GM23338 (cell line): ENCODE measurements at places on chromosomes 13 and 19. TPM values are rescaled to one million over a fixed set of nuclear protein-coding genes. Genes with fewer than 3 reads are reported as not detected.
A peak's percentile ranks its signal among the peaks of the same experiment; 100 is the strongest.

The STAP2 gene
- total RNA-seq: 9.2 and 15.1 TPM in 2 replicates

The TMEM205 gene
- total RNA-seq: 223 and 293 TPM in 2 replicates

- DNase-seq: no peak
These were observed 50.7 kb downstream of the LHFPL6 start for GRCh38 chr13:39552246-39552645.

DNA sequence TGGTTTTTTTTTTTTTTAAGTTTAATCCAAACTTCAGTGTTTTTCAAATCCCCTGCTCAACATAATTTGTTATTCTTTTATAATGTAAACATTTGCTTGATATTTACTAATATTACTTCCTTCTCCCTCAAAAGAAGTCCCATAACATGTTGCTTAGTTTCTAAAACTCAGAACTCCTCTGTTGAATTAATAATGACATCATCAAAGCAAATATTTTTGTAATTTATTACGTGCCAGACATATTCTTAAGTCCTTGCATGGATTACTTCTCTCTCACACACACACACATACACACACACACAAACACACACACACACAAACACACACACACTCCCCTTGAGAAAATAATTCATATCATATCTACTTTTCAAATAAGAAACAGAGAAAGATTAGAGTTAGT lies 1432.3 kb upstream of the SPRY2 start:
- DNase-seq: no peak

DNA sequence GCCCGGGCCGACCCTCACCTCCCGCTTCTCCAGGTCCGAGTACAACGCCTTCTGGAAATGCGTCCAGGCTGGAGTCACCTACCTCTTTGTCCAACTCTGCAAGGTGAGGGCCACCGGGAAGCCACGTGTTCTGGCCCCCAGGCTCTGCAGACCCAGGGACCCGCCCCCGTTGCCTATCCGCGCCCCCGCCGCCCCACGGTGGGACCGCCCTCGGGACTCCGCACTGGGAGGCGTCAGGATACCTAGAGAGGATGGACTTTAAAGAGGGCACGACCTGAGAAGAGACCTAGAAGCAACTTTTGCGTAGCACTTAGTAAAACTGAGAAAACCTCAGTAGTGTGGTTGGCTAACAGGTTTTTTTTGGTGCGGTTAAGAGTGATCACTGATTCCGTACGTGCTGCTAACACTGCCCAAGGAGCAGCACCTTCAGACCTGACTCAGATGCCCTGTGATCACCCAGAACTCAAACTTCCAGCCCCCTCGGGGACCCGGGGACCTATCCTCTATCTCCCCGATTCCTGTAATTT lies 492 bp downstream of the TMEM147 start:
- peak; percentile 63 for DNase-seq
